Uterus (tissue), 4 donors: ENCODE measurements at places on chromosomes 7 and 10.
A peak's percentile ranks its signal among the peaks of the same experiment; 100 is the strongest.

DNA sequence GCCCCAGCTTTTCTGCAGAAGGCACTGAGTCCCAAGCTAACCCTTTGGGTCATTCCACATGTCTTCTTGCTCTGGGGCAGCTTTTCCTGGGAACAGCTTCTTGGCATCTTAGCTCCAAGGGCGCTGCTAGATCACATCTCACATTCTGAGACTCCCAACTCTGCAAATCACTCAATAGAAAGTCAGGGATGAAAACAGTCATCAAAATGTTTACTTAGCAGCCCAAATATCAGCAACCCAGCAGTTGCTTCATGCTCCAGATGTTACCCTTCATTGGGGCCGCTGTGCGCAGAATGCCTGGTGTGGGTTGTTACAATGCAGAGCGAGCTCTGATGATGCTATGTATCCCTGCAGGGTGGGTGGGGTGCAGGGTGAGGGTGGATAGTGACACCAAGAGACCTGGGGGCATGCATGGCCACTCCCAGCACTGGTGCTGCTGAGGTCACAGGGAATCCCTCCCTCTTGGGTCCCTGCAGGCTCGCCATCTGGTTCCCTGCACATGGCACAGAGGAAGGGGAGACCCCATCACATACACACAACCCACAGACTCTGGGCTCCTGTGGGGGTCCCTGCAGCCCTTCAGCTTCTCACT, 19.0 kb downstream of the WDFY4 start:
- no peaks in the 10 kb centered on the region for H3K27me3 ChIP-seq
- no peaks in the 10 kb centered on the region for H3K36me3 ChIP-seq
- no peak for DNase-seq
- H3K4me3 ChIP-seq = no peak overlapping the region
- H3K27ac ChIP-seq = no peak overlapping the region
- H3K4me1 ChIP-seq = no peaks in the 10 kb centered on the region

DNA sequence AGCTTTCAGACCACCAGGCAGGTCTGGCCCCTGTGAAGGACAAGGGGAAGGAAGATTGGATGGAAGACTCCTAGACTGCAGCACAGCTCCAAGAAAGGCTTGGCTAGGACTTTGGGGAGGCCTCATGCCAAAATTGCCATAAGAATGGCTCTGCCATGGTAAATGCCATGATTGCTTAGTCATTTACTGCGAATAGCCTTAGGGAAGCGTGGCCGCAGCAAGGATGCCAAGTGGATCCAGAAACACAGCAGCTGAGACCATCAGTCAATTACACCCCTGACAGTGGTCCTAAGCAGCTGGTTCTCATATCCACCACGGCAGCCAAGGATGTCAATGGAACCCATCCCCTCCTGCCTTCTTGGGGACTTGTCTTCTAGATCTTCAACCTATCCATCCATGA, 88.2 kb upstream of the AUTS2 start:
- no peaks in the 10 kb centered on the region for H3K36me3 ChIP-seq
- no peaks in the 10 kb centered on the region for H3K4me1 ChIP-seq

DNA sequence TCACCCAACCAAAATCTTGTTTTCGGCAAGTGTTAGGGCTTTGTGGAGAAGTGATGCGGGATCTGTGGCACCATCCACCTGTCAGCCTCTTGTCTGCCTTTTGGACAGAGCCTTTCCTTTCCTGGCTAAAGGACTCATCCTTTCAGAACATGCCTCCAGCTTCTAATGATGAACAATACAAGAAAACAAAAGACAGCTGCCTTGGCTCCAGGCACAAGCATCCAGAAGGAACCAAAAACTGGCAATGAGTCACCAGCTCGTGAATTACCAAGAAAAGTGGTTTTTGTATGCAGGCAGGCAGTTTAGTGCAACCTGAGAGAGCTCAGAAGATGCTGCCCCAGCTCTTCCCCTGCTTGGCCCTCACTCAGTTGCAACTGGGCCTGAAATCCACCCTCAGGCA, 84.6 kb upstream of the NAMPT start:
- no peaks in the 10 kb centered on the region for H3K4me1 ChIP-seq
- peak; percentile 26 for DNase-seq
- peak overlapping the region; percentile 35 for H3K27ac ChIP-seq
- no peaks in the 10 kb centered on the region for H3K27me3 ChIP-seq

- no peaks in the 10 kb centered on the region for H3K27me3 ChIP-seq
- no peak for DNase-seq
- H3K27ac ChIP-seq = no peak overlapping the region
- no peaks in the 10 kb centered on the region for H3K36me3 ChIP-seq
- peak overlapping the region; percentile 56 for H3K4me3 ChIP-seq
- no peaks in the 10 kb centered on the region for H3K4me1 ChIP-seq
Measured at GRCh38 chr7:102287981-102288278, 1.3 kb downstream of the SH2B2 start.
